ENCODE measurements at places on chromosomes 13 and 19.
A peak's percentile ranks its signal among the peaks of the same experiment; 100 is the strongest.

DNA sequence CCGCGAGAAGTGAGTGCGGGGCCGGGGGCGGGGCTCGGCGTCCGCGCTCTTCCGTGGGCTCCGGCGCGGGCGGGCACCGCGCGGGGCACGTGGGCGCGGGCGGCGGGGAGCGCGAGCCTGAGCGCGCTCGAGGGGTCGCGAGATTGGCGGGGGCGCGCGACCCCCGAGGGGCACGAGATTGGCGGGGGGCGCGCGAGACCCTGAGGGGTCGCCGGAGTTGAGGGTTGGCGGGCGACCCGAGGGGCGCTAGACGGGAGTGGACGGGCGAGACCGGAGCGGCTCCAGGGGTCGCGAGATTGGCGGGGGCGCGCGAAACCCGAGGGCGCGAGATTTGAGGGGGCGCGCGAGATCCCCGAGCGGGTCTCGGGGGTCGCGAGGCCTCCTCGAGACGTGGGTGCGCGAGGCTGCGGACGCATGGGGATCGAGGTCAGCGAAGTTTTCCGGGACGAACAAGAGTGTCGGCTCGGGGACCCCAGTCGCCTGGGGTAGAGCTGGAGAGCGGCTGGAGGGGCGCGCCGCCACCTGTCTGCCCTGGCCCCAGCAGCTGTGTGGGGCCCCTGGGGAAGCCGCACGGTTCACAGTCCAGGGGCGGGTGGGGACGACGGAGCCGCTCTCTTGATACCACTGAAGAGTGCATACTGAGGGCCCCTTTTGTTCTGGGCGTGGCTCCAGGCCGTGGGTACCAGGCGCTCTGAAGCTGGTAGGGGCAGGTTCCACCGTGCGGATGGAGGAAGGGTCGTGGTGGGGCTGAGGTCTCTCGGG is 682 bp downstream of the SSBP4 start:
- DNase-seq = no peak

- DNase-seq = no peak
Measured at GRCh38 chr13:113327766-113328471, 30.9 kb downstream of the LAMP1 start.

- no peak for DNase-seq
Measured at GRCh38 chr13:113838711-113839201, 25.1 kb downstream of the GAS6 start.

- no peak for DNase-seq
Measured at GRCh38 chr13:79898996-79899395, 418.0 kb downstream of the NDFIP2 start.

DNA sequence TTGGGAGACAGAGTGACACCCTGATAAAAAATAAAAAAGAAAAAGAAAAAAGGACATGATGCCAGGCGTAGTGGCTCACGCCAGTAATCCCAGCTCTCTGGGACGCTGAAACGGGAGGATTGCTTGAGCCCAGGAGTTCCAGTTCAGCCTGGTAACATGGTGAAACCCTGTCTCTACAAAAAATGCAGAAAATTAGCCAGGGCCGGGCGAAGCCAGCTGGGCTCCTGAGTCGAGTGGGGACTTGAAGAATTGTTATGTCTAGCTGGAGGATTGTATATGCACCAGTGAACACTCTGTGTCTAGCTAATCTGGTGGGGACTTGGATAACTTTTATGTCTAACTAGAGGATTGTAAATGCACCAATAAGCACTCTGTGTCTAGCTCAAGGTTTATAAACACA is 32.3 kb downstream of the TMPRSS9 start:
- no peak for DNase-seq

- peak; percentile 2 for DNase-seq
Measured at GRCh38 chr19:5228932-5229777, 111.5 kb downstream of the PTPRS start.

- no peak for DNase-seq
Measured at GRCh38 chr19:412356-413355, 3.7 kb upstream of the C2CD4C start.

DNA sequence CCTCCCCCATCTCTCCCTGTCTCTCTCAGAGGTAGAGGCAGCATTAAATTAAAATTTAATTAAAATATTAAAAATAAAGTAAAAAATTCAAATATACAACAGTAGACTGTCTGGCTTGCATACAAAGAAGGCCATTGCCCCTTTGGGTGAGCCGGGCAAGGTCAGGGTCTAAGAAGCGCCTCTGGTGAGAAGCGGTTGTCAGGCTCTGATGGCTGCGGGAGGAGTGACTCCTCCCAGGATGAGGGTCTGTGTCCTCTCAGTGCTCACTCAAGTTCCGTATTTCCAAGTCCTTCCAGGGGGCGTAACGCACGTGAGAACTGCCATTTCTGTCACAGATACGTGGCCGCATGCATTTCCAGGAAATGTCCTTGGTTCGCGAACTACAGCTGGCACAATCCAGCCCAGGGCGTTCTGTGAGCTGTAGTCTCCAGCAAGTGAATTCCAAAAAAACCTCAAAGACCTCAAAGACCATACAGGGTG is 737 bp upstream of the ZNF181 start:
- peak; percentile 64 for DNase-seq

GRCh38 chr13:97212601-97213040 is 9.5 kb upstream of the MBNL2 start:
- peak; percentile 28 for DNase-seq

Data from suppressor macrophage treated with lipopolysaccharide for 4 hours (primary cell).